Astrocyte (in vitro differentiated cells and primary cell): ENCODE measurements at places on chromosomes 3 and 15. TPM values are rescaled to one million over a fixed set of nuclear protein-coding genes. Genes with fewer than 3 reads are reported as not detected.

GRCh38 chr3:115336836-115337235, 189.7 kb upstream of the ZBTB20 start:
- H3K4me3 ChIP-seq, result no peak overlapping the region
- H3K4me1 ChIP-seq, result peaks cover 8% of the 10 kb centered on the region
- no peak for DNase-seq
- H3K27me3 ChIP-seq, result no peaks in the 10 kb centered on the region
- no peaks in the 10 kb centered on the region for H3K36me3 ChIP-seq
- H3K27ac ChIP-seq, result no peak overlapping the region

GRCh38 chr3:154081305-154081704, 39.9 kb upstream of the ARHGEF26 start:
- no peak overlapping the region for H3K27ac ChIP-seq
- H3K36me3 ChIP-seq, result no peaks in the 10 kb centered on the region
- no peak overlapping the region for H3K4me3 ChIP-seq
- no peaks in the 10 kb centered on the region for H3K27me3 ChIP-seq

GRCh38 chr15:85607842-85608241, 186.9 kb downstream of the KLHL25 start:
- H3K27ac ChIP-seq, result peak overlapping the region; percentile 76
- peak overlapping the region; percentile 27 for H3K4me3 ChIP-seq
- peak; percentile 86 for DNase-seq
- H3K36me3 ChIP-seq, result no peaks in the 10 kb centered on the region
- no peaks in the 10 kb centered on the region for H3K27me3 ChIP-seq
- H3K4me1 ChIP-seq, result peaks cover 22% of the 10 kb centered on the region

DNA sequence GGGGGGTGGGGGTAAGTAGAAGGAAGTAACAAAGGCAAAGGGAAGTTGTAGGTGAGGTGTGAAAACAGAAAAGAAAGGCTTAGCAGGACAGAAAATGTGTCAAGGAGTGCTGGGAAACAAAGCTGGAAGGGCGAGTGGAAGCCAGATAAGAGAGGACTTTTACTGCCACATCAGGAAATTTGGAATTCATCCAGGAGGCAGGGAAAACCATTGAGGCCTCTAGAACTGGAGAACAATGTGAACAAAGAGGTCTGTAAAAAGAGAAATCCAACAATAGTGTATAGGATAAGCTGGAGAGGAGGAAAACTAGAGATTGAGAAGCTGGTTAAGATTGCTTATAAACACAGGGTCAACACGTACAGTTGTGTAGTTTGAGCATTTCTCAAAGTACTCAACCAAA, 116.6 kb downstream of the NTRK3 start:
- H3K4me3 ChIP-seq, result no peak overlapping the region
- no peaks in the 10 kb centered on the region for H3K27me3 ChIP-seq
- H3K36me3 ChIP-seq, result no peaks in the 10 kb centered on the region
- no peak overlapping the region for H3K27ac ChIP-seq
- no peaks in the 10 kb centered on the region for H3K4me1 ChIP-seq
- DNase-seq, result no peak

The IL17RB gene
- total RNA-seq, result 0.16 TPM in 1 of 2 replicates, not detected in the other

DNA sequence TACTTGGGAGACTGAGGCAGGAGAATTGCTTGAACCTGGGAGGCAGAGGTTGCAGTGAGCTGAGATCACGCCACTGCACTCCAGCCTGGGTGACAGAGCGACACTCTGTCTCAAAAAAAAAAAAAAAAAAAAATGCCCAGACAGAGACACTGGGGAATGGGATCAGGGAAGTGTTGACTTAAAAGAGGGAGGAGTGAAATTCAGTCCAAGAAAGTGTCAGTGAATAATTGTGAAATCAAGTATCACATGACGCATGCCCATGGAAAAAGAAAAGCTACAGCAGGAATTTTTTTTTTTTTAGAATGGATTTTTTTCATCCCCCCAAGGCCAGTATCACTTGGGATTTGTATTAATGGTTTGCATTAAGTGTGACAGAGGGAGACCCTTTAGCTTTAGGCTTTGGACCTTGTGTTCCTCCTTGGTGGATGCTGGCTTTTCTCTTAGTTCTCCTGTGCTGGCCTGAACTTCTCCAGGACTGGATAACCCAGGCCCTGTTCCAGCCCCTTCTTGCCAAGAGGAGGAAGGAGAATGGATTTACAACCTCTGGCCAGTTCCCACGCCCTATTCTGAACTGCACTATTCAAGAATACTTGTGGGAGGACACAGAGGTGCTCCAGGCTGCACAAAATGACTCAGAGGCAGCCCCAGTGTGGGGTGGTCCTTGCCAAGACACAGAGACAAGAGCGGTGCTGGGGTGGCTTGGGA, 36.7 kb upstream of the ZNF774 start:
- peaks cover 9% of the 10 kb centered on the region for H3K4me1 ChIP-seq
- H3K36me3 ChIP-seq, result no peaks in the 10 kb centered on the region
- H3K27ac ChIP-seq, result no peak overlapping the region
- peak; percentile 86 for DNase-seq

- peaks cover 2% of the 10 kb centered on the region for H3K27me3 ChIP-seq
- H3K36me3 ChIP-seq, result no peaks in the 10 kb centered on the region
- no peak for DNase-seq
- no peak overlapping the region for H3K27ac ChIP-seq
Measured at GRCh38 chr3:150723946-150724345, 20.2 kb upstream of the ERICH6 start.
